ENCODE measurements at places on chromosomes 3 and 15.

- DNase-seq: no peak
Observed at GRCh38 chr3:128383316-128384235, 83.1 kb downstream of the DNAJB8 start.

GRCh38 chr3:182906036-182906435, 74.3 kb downstream of the DCUN1D1 start:
- DNase-seq: no peak

DNA sequence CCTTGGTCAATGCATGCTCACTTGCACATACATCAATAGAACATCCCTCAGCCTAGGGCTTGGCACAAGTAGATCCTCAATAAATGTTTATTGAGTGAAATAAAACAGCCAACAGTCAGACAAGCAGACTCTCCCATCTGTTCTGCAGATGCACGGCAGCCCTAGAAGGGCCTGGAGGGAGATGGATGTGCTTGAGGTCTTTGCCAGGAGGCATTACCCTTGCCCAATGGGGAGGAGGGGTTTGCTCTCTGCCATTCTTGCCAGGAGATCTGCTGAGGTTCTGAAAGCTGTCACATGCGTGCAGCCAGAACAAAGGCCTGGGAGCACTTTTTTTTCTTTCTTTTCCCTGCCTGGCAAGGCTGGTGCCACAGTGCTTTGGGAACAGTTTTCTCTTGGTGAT, 349.3 kb upstream of the THRB start:
- DNase-seq: no peak

DNA sequence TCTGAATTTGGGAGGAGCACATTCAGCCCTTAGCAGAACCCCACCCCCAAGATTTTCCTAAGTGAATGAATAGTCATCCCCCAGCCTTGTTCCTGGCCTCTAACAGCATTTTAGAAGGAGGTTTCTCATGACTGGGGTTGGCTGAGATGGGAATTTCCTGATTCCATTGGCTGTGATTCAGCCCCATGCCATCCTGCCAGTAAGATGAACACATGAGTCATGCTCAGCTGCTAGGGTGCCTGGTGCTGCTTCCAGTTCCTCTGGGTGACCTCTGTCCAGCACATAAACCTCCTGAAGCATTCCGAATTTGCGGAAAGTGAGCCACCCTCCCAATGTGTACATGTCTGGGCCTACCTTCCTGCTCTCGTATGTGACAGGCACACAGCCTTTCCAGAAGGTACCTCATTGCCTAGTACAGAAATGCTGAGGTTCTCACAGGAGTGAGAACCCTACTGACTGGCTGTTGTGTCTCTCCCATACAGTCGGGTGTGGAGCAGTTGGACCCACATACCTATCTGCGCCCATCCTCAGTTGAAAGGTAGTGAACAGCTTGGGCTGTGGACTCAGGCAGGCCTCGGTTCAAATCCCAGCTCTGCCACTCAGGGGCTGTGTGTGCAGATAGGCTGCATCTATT, 91.7 kb downstream of the APBA2 start:
- DNase-seq: peak; percentile 95

Data from pons (tissue), 1 donor.